ENCODE measurements at places on chromosomes 3 and 15. TPM values are rescaled to one million over a fixed set of nuclear protein-coding genes. Genes with fewer than 3 reads are reported as not detected.

DNA sequence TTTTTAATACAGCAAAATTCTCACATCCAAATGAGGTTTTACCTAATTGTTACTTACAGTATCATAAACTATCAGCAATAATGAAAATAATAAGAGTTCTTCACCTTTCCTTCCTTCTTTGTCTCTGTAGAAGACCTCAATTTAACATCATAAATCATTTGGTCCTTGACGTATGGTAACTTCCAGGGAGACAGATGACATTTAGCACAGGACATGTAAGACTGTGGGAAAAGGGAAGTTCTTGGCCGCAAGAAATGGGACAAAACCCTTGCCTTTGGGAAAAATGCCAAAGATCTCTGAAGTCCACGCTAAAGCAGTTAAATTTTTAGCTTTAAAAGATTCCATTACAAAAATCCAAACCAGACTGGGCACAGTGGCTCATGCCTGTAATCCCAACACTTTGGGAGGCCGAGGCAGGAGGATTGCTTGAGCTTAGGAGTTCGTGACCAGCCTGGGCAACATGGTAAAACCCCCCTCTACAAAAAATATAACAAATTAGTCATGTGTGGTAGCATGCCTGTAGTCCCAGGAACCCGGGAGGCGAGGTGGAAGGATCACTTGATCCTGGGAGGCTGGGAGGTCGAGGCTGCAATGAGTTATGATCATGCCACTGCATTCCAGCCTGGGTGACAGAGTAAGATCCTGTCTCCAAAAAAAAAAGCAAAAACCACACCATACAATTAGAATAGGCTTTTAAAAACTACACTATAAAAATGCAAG, 8.8 kb downstream of the PTPN9 start:
- DNase-seq, result no peak

TRPC1 gene
- total RNA-seq, result 7.6 TPM

LHFPL4 gene
- not detected for total RNA-seq

GRCh38 chr15:61517776-61518175, 288.7 kb upstream of the RORA start:
- no peak for DNase-seq

- DNase-seq, result no peak
These were observed 35.8 kb downstream of the BTD start for GRCh38 chr3:15637131-15637951.

DNA sequence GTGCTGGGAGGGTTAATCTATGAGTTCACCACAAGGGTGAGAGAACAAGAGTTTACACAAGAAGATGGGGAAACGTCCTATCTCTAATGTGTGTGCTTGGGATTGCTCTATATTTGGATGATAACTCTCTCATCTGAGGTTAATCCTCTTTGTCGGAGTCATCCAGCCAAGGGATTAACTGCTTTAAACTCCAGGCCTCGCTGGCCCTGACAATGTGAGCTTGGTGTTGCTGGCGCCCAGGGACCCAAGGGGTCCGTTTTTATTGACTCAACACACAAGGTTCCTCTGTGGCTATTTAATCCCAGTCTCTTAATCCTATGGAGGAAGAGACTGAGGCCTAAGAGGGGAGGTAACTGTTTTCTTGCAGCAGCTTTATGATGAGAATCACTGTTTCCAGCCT, 14.2 kb downstream of the SV2B start:
- no peak for DNase-seq

- DNase-seq, result no peak
These were observed 58.8 kb downstream of the TBC1D5 start for GRCh38 chr3:17683542-17684207.

LRRN1 gene
- total RNA-seq, result not detected

ITPKA gene
- not detected for total RNA-seq

- DNase-seq, result no peak
These were observed 95.4 kb downstream of the MYLK start for GRCh38 chr3:123788710-123789109.

GRCh38 chr3:123724306-123724705, 139.5 kb upstream of the HACD2 start:
- DNase-seq, result no peak

GRCh38 chr3:185824051-185825005, 514 bp downstream of the IGF2BP2 start:
- peak; percentile 28 for DNase-seq

DNA sequence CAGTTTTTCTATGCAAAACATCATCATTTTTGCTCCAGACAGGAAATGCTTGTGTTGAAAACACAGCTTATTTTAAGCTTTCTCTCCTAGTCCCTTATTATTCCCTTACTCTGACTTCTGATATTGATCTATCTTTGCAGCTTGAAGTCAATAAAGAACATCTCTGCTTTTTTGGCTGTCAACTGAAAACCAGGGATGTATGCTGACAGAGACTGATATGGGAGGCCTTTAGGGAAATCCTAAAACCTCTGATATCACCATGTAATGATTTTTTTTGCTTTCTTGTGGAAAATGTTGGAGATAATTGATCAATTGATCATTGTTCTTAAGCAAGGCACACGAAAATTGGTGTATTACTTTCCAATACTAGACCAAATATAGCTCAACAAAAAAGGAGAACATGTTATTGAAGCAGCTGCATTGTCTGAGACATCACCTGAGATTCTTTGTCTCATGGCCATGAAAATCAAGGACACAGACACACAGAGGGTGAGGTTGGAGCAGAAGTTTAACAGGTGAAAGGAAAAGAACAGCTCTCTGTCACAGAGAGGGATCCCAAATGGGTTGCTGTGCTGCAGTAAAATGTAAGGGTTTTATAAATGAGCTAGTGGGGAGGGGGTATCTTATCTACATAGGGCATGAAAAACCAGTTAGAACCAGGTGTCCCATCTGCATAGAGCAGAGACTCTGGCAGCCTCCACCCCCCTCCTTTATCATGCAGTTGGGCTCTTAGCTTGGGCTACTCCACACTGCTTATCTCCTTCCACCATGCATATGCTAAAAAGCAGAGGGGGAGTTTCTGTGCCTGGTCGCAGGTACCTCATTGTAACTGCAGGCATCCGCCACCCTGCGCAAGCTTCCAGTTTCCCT, 17.0 kb upstream of the SENP7 start:
- no peak for DNase-seq

- DNase-seq, result no peak
These were observed 85.1 kb upstream of the PIAS1 start for GRCh38 chr15:67968966-67969365.

DNA sequence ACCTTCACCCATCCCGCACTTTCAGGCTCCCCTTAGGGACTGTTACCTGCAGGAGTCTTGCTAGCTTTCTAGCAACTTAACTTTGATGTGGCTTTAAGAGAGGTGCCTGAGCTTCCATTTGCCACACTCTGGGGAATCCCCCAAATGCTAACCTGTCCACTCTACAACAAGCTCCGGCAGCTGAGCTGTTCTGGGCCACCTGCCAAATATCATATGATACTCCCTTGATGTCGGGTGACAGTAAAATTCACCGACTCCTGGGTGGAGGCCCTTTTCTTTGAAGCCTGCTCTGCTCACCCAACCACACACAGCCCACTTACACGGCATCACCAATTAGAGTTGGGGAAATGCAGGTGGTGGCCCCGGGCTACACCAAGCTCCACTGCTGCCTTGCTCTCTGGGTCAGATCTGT, 38.0 kb upstream of the XCR1 start:
- DNase-seq, result peak; percentile 69

CCR3 gene
- total RNA-seq, result not detected

ECE2 gene
- total RNA-seq, result not detected

- no peak for DNase-seq
These were observed 126.3 kb downstream of the FOXB1 start for GRCh38 chr15:60130398-60130797.

PCSK6 gene
- 0.87 TPM for total RNA-seq

DNA sequence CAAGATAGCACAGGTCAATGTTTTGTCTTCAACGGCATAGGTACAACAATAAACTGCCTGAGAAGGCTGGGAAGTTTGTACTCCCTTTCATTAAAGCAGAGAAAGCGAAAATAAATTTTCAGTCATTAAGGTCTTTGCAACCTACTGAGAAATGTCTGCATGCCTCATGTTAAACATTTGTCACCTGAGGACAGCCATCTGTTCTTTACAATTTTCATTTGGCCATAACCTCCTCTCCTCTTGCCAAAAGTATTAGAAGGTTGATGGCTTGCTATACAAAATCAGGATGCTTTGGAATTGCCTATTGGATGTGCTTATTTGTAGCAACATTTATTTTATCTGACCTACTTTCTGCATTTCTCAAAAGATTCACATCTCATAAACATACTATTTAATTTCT, 122.7 kb downstream of the GOLIM4 start:
- no peak for DNase-seq

DNA sequence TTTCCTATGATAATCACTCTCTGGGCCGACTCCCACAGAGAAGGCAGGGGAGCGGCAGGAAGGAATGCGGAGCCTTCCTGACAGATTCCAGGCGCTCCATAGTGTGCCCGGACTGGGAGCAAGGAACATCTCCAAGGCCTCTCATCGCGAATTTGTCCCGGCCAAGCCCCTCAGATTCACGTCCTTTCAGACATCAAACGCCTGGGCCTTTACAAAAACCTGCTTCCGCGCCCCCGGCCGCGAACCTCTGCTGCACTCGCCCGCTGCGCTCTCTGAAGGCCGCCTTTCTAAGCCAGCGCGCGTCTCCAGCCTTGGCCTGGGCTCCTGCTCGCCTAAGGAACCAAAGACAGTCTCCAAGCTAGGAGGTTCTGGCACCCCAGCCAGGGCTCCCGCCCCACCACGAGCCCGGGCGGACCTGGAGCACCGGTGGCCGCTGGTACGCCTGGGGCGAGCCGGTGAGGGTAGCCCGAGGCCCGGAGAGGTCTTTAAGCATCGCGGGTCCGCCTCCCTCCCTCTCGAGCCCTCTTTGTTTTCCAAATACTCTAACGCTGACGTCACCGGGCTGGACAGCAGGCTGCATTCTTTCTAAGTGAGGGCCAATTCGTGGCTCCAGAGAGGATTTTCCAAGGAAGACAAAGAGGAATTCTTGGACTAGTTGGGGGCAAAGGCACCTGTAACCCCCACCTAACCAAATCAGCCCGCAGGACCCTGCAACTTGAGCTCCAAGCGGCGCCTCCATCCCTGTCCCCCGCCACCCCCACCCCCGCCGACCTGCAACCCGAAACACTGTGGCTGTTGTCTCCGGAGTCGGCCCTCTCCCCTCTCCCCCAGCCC, 759 bp downstream of the AMOTL2 start:
- no peak for DNase-seq

BCHE gene
- total RNA-seq, result not detected

SOX14 gene
- not detected for total RNA-seq

DNA sequence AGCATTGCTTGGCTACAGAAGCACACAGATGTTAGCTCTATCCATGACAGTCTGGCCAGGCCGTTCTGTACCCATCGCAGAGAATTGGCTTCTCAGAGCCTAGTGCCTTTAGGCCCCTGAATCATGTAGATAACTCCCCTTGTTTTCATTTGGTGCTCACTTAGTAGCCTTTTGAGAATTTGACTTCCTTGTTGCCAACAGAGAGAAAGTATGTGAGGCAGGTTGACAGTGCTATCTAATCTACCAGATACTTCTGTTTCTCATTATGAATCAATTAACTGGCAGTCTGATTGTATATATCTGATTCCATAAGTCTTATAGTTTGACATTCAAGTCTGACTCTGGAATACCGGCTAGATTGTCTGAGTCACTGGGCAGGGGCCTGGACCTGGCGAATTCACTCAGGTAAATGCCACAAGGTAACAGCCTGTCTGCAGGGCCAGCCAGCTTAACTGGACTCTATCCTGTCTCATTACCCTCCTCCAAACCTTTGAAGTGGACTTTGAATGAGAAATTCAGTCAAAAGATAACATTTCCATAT, 160.2 kb downstream of the GHSR start:
- DNase-seq, result no peak

DNA sequence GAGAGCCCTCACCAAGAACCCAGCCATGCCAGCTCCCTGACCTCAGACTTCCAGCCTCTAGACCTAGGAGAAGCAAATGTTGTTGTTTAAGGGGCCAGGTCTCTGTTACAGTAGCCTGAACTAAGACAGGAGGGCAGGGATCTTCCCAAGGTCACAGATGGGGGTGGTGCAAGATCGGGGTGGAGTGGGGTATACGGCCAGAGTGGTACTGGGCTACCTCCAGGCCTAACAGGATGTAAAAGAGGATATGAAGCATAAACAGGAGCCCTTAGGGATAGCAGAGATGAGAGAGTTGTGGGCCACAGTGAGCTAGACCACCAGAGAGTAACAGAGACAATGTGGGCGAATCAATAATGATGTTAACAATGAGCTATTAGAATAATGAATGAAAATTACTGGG, 82.9 kb downstream of the TOP2B start:
- no peak for DNase-seq

PEX5L gene
- total RNA-seq, result not detected

- DNase-seq, result no peak
These were observed 61.5 kb downstream of the SLC6A1 start for GRCh38 chr3:11053926-11054503.

GRCh38 chr15:86183596-86184491, 104.2 kb downstream of the AGBL1 start:
- no peak for DNase-seq

POLQ gene
- 0.38 TPM for total RNA-seq

DNA sequence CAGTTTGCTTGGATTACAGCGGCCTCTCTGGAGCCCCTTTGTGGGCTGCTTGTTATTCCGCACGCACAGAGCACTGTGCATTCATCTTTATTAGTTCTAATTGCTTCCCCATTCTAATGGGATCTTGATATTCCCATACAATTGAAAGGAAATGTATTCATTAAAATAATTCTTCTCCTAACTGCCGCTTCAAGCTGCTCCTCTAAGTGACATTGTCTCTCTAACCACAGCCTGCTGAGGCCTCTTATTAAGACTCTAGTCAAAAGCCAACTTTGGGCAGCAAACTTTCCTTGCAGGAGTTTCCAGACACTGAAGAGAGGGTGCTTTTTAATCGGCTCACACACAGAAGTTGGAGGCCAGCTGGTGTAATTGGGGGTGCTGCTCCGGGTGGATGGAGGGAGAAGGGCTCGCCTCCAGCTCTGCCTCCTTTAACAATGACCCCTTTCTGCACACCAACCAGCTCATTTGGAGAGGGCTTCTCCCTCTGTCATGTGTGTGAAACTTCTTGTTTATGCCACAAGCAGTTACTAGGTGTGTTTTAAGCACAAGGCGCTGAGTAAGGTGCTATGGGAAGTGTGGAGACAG, 5.6 kb upstream of the MAGEF1 start:
- DNase-seq, result no peak

CFAP100 gene
- not detected for total RNA-seq

- no peak for DNase-seq
These were observed 187.0 kb upstream of the MLF1 start for GRCh38 chr3:158384019-158384418.

- no peak for DNase-seq
These were observed 91.5 kb upstream of the ATP2B2 start for GRCh38 chr3:10596746-10597448.

All from naive thymus-derived CD4-positive, alpha-beta T cell (primary cell).